ENCODE measurements at places on chromosomes 2 and 18. TPM values are rescaled to one million over a fixed set of nuclear protein-coding genes. Genes with fewer than 3 reads are reported as not detected.

The SGPP2 gene
- polyA plus RNA-seq = 19.0 TPM

DNA sequence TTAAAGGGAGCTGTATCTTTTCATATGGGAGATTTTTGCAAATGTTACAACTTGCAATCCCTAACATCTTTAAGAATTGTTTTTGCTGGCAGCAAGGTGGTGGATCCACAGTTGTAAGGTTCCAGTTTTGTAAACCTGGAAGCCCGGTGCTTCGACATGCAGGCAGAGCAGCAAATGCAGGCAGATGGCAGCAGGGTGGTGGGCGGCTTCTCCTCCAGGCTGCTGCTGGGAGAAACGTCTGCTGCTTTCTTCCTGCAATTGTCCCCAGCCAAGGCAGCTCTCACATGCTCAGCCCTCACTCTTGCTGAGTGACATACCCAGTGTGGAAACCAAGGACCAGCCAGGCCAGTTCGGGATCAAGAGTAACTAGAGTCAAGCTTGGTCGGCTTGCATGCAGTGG lies 166.0 kb downstream of the SEPTIN10 start:
- no peak for DNase-seq

DNA sequence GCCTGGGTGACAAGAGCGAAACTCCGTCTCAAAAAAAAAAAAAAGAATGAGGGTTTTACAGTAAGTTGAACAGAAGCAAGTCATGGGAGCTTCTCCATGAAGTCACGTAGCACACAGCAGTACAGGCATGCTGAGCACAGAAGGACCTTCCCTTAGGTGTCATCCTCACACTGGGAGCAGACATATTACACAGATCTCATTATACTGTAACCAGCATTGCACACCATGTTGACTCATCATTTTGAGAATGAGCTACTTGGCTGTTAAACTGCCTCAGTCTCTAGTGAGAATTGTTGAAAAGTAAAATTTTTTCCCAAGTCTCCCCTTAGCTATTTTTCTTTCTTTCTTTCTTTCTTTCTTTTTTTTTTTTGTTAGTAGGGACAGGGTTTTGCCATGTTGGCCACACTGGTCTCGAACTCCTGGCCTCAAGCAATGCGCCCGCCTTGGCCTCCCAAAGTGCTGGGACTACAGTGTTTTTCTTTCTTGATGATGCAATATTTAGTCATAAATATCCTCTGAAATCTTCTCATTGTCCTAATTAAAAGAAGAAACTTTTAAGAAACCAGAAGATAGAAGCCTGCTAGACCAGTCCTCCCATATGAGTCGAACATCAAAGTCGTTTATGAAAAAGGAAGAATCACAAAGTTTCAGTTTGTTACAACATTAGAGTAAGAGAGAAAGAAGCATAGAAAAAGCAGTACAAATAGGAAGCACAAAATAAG lies 37.9 kb upstream of the PPP1CB start:
- no peak for DNase-seq

DNA sequence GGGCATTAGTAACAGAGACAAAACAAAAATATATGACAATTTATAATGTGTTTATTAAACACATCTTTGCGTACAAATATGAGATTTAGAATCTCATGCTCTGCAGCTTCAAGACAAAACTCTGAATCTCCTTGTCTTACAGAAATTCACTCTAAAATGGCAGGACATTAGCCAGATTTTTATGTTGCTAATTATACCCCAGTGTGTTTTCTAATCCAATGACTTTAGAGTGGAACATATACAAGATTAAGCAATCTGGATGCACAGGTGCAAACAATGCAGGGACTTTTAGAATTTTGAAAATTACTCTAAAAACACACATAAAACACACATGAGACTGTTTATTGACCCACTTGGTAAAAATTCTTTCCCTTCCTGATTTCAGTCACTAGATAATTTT lies 85.9 kb downstream of the CALCRL start:
- no peak for DNase-seq

DNA sequence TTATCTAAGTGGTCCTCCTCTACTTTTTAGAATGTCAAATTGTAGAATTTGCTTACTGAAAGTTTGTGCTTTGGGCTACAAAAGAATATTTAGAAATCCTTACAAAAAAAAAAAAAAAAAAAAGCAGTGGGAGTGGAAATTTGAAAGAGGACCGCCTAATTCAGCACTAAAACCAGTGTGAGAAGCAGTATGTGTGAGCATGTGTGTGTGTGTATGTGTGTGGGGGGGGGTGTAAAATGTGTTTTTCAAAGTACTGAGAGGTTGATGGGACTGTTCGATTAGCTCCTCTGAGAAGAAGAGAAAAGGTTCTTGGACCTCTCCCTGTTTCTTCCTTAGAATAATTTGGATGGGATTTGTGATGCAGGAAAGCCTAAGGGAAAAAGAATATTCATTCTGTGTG lies at the start of gene VIT:
Gene VIT (plus strand): TSS at position 175 of the 400 bp plus-strand sequence. CDS start 19,664 bp downstream, outside the sequence.
- no peak for DNase-seq

All from right renal pelvis (tissue), 4 donors.